Activated CD4-positive, alpha-beta T cell treated with anti-CD3 and anti-CD28 coated beads, Interleukin-2, amount 50 U/mL, for 1 hour (primary cell): ENCODE measurements at places on chromosomes 4 and X.

GRCh38 chr4:128390475-128390996 is 102.9 kb upstream of the PGRMC2 start:
- no peak for DNase-seq

- no peak for DNase-seq
Measured at GRCh38 chr4:79042079-79042674, 102.9 kb upstream of the PAQR3 start.

DNA sequence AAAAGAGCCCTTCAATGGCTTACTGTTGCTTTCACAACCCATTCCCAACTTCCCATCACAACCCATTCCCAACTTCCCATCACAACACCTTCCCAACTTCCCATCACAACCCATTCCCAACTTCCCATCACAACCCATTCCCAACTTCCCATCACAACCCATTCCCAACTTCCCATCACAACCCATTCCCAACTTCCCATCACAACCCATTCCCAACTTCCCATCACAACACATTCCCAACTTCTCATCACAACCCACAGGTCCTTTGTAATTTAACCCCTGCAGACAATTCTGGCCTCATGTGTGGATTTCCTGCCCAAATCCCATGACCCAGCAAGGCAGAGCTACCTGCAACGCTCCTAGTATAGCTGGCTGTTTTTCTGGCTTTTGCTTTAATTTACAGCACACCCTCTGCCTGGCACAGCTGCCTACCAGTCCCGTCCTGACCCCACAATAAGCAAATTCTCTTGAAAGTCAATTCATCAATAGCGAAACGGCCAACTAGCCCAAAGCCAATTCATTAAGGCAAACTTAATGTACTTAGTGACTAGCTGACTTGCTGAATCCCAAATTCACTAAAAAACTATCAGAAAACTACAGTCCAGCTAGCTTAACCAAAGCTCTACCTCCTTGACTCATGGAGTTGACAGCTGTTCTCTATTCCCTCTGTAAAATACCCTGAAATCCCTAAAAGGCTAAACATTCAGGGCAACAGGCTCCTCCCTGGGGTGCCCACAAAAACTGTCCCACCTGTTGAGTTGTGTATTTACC is 75.6 kb downstream of the AFAP1 start:
- no peak for DNase-seq

GRCh38 chr4:149972407-149972806 is 105.8 kb upstream of the DCLK2 start:
- DNase-seq = no peak

DNA sequence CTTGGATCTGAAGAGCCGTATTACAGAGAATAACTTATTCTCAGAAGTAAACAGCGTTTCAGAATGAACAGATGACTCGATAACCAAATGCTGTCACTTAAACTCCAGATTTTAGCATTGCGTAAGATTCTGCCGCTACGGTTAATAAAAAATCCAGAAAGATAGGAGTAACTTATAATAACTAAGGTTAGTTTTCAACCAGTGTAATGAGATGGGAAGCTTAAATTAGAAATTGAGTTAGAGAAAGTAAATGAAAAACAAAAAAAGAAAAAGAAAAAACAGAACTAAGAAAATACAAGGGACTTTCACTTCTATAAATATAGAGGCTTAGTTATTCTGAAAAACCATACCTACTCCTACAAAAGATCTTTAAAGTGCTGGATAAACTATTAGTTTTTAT is 13.1 kb upstream of the PARM1 start:
- no peak for DNase-seq
